ENCODE measurements at places on chromosomes 4 and X.
A peak's percentile ranks its signal among the peaks of the same experiment; 100 is the strongest.

DNA sequence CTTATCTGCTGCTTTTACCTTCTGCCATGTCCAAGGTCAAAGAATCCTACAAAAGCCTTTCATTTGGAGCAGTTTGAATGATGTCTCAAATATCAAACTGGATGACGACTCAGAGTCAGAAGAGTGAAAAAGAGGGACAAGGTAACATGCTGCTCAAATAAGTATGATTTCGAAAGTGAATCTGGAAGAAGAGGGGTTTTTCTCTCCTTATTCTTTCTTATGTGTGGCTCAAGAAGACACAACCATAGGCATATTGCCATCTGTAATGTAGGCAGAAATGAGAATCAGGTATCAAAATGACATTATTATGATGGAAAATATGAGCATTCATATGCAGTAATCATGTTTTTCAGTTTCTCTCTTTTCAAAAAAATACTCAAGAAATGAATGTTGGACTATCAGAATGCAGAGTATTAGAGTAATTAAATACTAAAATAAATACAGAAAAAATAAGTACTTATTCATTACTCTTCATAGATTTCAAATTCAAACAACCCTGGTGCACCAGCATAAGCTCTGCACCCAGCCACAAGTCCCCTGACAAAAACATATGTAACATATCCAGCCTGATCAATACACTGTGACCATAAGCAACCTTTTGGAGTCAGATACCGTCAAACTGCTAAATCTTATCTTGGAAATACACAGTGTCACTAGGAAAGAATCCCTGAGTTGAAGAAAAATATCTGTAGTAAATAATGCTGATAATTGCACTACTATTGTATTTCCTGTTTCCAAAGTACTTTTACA, 468.6 kb downstream of the INPP4B start:
- no peak for DNase-seq

GRCh38 chr4:1293531-1293941, 3.8 kb downstream of the MAEA start:
- no peak for DNase-seq

GRCh38 chr4:188198982-188199792, 59.9 kb downstream of the TRIML1 start:
- DNase-seq, result no peak

DNA sequence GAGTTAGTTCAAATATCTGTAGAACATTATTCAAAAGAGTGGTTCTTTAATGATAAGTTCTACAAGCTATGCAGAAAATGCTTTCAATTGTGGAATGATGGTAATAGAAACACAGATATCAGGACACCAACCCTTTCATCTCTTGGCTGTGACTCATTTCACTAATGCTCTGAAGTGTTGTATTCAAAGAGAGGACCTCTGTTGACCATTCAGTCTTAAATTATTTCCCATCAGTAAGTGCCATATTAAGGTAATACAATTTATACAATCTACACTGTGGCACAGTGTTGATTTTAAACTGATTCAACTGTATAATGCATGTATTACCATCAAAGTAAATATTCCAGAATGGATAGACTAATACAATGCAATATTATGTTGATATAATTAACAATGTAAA, 289.0 kb upstream of the ADGRL3 start:
- DNase-seq, result no peak

- DNase-seq, result no peak
Measured at GRCh38 chr4:88859191-88859812, 161.7 kb upstream of the NAP1L5 start.

DNA sequence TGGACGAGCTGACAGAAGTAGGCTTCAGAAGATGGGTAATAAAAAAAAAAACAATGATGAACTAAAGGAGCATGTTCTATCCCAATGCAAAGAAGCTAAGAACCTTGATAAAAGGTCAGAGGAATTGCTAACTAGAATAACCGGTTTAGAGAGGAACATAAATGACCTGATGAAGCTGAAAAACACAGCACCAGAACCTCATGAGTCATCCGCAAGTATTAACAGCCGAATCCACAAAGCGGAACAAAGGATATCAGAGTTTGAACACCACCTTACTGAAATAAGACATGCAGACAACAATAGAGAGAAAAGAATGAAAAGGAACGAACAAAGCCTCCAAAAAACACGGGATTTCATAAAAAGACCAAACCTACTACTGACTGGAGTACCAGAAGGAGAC, 10.5 kb downstream of the NELFA start:
- DNase-seq, result no peak

DNA sequence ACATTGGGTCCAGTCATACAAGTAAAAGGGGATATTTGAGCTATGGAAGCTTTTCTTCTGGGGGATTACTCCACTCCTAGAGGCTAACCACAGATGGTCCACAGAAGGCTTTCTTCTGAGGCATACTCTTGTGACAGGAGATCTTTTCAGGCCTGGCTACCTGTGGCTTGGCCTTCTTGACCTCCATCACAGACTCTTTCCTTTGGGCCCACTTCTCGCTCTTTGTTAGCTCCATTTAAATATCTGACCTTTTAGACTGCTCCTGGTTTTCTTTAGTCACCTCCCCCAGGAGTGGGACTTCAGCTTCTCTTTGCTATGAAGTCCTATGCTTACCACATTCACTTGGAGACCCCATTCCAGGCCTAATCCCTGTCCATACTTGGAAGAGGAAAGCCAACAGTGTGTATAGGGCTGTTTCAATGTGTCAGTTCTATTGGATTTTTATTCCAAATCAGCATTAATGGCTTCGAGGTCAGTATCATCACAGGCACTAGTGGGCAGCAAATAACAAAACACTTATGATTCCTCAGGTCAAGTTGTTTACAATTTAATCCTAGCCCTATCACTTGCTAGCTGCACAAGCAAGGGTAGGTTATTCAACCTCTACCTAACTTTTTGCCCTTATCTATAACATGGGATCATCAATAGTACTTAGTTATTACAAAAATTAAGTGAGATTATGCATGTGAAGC, 26.3 kb downstream of the GPC3 start:
- DNase-seq, result no peak

DNA sequence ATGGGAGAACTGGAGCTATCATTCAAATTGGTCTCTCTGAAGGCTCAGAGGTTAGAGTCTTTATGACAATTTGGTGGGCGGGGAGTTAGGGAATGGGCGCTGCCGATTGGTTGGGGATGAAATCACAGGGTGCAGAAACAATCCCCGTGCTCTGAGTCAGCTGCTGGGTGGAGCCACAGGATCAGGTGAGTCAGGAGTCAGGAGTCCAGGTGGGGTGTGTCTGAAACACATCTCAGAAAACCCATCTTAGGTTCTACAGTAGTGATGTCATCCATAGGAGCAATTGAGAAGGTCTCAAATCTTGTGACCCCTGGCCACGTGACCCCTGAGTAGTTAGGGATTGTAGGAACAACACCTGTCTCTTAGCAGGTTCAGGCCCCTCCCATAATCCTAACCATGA, 41.6 kb upstream of the TLR3 start:
- DNase-seq, result no peak

GRCh38 chr4:19580095-19580494, 671.6 kb upstream of the SLIT2 start:
- no peak for DNase-seq

- no peak for DNase-seq
Measured at GRCh38 chrX:130106071-130106470, 4.2 kb downstream of the ELF4 start.

- peak; percentile 3 for DNase-seq
Measured at GRCh38 chrX:153596981-153597750, 1.8 kb downstream of the CCNQ start.

- no peak for DNase-seq
Measured at GRCh38 chr4:142547974-142548373, 298.1 kb downstream of the INPP4B start.

GRCh38 chr4:17058536-17058915, 160.1 kb upstream of the LDB2 start:
- no peak for DNase-seq

DNA sequence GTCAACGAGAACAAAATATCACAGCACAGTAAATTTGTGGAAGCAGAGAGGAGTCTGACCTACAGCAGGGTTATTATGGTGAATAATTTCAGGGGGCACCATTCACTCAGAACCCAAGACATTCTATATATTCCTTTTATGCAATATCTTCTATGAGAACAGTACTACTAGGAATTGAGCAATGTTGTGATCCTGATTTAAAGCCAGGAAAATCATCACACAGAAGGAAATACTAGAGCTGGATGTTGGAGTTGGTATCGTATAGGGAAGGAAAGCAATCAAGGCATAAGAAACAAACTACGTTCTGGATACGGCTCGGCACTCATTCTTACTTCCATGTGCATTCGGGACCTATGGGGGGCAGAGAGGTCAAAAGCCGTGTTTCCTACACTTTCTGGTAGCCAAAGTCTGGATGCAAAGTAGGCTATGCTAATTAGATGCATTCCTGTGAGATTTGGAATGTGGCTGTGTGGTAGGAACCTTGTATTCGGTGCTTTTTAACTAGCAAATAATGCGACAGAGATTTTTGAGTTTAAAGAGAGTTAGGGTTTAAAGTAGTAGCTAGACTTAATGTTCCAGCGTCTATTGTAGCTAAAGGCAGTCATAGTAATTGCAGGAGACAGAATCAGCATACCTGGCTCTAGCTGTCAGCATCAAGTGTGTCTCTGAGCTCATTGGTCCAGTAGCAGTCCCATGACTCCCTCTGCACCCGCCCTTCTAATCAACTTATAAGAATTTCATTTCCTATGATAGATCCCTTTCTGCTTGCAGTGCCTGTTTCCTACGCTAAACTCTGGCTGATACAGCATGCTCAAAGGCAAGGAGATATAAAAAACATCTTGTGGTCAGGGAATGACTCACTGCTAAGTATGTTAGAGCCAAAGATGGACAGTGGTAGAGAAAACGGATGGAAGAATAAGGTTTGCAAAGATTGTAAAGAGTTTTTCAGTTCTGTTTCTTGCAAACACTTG, 43.3 kb upstream of the PDGFC start:
- DNase-seq, result no peak

DNA sequence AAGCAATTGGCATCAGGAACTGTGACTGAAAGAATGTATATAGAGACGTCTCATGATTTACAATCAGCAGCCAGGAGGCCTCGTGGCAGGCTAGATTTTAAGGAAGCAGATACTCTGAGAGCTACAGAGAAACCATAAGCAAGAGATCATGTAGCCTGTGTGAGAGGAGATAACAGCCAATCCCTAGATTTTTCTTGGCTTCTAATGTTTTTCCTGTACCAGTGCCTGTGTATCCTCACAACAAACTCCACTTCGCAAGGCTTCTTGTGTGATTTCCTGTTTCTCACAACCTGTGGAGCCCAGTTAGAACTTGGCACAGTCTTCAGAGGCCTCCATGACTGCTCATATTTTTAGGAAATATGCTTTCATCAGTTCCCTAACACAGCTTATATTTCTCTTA, 147.9 kb downstream of the PTCHD1 start:
- DNase-seq, result no peak

GRCh38 chr4:42281324-42282020, 115.8 kb upstream of the SHISA3 start:
- no peak for DNase-seq

DNA sequence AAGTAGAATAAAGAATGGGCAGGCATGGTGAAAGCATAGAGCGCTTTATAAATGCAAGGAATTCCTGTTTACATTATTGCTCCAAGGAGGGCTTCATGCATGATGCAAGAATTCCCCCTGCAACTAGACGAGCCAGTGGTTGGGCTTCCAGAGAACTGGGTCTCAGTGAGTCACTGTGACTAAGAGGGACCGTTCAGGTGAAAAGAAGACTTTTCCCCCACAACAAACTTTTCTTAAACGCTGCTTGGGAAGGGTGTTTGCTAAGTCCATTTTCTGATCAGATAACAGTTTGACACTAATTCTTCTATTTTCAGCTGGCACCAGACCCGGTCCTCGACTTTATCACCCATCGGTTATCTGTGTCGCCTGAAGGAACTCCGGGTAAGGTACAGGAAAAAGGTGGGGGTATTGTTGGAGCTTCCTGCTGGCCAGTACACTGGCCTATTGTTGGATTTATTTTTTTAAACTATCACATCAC, 40.1 kb downstream of the LDB2 start:
- no peak for DNase-seq

- no peak for DNase-seq
Measured at GRCh38 chr4:13905543-13905942, 278.0 kb upstream of the BOD1L1 start.

- DNase-seq, result peak; percentile 20
Measured at GRCh38 chrX:65932173-65933084, 107.5 kb downstream of the VSIG4 start.

DNA sequence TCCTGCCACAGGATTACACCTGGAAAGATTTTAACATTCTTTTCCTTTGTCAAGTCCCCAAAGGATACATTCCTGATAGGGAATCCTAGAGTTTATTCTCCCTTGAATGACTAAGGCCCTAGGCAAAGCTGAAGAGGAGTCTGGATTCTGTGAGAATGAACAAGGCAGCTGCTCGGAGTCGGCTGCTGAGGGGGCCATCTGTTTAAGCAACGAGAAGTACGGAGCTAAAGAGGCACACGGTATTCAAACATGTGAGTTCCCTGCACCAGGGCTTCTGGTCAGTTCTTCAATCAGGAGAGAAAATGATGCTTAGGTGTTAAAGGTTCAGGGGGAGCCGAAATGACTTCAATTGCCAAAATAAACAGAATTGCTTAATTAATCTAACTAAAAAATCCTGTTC, 97.6 kb downstream of the MGST2 start:
- DNase-seq, result no peak

- DNase-seq, result no peak
Measured at GRCh38 chrX:1529328-1529727, 7.7 kb downstream of the P2RY8 start.

DNA sequence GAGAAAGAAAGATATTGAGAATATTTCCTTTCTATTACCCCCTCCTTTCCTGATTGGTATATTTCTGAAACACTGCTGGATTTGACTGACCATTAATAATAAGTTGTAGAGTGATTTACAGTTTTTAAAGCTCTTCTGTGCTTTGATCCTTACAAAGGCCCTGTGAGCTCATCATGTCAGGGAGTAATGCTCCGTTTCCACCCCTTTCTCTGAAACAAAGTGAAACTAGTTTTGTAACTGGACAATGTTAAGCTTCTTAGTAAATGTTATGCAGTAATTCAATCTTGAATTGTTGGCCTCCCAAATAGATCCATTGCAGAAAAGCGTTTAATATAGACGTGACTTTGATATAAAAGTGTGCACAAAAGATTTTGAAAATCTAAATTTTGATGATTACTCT, 190.1 kb upstream of the GNPDA2 start:
- no peak for DNase-seq

- DNase-seq, result no peak
Measured at GRCh38 chrX:148771440-148771839, 271.0 kb downstream of the AFF2 start.

- DNase-seq, result peak; percentile 25
Measured at GRCh38 chr4:4524364-4524763, 17.5 kb downstream of the STX18 start.

DNA sequence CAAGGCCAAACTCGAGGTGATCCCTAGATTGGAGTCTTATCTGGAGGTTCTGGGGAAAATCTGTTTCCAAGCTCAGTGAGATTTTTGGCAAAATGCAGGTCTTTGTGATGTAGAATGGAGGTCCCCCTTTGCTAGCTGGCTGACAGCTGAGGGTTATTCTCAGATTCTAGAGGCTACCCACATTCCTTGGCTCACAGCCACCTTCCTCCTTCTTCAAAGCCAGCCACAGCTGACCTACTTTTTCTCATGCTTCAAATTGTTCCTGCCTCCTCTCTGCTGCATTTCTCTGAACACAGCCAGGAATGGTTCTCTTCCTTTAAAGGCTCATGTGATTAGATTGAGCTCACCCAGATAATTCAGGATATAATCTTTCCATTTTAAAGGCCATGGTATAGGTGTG, 86.9 kb downstream of the VCX3A start:
- DNase-seq, result no peak
